ENCODE measurements at places on chromosomes 1 and 21. TPM values are rescaled to one million over a fixed set of nuclear protein-coding genes. Genes with fewer than 3 reads are reported as not detected.
A peak's percentile ranks its signal among the peaks of the same experiment; 100 is the strongest.

- ATAC-seq = no peak
Observed at GRCh38 chr1:32392325-32392724, 1.9 kb downstream of the BSDC1 start.

RNU1-3 gene
- total RNA-seq = 6,387 TPM

DNA sequence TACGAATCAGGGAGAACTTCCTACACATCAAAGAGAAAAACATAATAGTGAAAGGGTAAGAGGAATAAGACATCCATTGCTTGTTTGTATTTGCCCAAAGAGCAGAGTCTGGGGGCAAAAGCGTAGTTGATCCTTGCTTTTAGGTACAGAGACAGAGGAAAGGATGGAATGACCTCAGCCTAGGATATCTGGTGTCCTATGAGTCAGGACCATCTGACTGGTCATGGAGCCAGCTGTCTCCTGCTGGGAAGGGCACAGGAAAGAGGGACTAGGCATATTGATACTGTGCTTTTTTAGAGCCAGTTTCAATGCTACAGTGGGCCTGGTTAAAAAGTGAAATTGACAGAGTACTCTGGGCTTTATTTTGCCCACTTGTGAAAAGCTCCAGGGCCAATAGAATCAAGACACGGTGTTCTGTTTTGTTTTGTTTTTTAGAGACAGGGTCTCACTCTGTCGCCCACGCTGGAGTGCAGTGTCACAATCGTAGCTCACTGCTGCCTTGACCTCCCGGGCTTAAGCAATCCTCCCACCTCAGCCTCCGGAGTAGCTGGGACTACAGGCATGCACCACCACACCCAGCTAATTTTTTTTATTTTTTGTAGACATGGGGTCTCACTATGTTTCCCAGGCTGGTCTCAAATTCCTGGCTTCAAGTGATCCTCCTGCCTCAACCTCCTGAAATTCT lies 3.2 kb downstream of the PLEKHO1 start:
- ATAC-seq = no peak

DNA sequence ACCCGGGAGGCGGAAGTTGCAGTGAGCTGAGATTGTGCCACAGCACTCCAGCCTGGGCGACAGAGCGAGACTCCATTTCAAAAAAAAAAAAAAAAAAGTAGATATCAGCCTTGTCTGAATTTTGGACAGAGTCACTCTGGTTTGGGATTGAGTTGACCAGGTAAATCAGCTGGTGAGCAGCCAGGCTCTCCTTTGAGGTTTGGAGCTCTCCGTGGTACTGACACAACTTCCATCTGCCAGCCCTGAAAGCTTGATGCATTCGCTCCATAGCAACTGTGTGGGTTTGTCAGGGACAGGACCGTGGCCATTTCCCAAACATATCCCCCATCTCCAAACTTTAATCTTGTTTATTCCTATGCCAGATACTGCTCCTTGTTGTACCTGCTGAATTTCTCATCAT lies 155.2 kb downstream of the DMRTA2 start:
- no peak for ATAC-seq

- ATAC-seq = peak; percentile 82
Observed at GRCh38 chr1:91683598-91683951, 182.9 kb downstream of the CDC7 start.

RGS1 gene
- total RNA-seq = 1.7 TPM

SPRR1A gene
- 1,843 TPM for total RNA-seq

FNDC5 gene
- total RNA-seq = not detected

MAP3K7CL gene
- 3.1 TPM for total RNA-seq

Data from esophagus mucosa (tissue), 1 donor.